ENCODE measurements at places on chromosomes 2 and 18.

DNA sequence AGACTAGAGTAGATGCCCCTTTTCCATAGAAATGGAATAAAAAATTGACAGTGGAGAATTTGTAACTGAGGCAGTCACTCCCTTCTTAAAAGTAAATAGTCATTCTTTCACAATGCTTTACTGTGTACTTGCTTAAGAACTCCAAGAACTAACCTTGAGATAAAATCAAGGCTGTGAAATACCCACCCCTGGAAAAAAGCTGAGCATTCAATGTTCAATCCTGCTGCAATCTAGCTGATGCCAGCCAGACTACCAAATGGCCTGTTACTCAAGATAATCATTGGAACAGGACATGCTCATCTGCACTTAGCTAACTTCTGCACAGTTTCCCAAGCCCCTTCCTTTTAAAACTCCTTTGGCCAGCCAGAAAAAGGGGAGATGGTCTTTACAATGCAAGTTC lies 367.4 kb upstream of the GULP1 start:
- DNase-seq = no peak

DNA sequence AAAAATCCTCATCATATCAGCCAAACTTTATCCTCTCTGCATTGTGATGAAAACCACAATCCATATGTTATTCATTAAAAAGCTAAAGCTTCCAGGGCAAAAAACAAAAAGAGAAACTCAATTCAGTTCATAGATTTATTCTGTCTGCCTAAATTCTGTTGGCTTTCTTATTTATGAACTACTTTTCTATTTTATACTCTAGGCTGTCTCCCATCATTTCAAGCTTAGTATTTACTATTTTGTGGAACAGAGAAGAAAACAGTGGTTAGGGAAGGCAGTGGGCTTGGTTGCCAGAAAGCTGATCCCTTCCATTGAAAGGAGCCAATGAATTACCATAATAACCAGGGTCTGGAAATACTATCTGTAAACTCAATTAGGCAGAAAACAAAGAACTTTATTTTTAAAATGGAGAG lies 71.8 kb downstream of the RAPH1 start:
- no peak for DNase-seq

DNA sequence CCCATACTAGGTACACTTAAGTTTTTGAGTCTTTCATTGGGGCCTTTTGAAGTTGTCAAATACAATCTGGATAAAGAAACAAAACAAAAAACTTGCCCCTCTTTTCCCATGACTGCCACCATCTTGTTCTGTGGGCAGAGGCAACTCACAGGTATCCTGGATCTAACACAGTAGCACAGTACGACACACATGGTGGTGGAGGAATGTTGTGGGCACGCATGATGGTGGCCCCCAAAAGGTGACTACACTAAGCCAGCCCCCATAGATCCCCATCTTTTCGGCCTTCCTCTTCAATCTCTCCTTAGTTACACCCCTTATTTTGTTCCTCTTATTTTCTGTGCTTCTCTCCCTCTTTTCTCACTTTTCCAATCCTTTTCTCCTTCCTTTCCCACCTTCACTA lies 4.5 kb upstream of the STPG4 start:
- no peak for DNase-seq

DNA sequence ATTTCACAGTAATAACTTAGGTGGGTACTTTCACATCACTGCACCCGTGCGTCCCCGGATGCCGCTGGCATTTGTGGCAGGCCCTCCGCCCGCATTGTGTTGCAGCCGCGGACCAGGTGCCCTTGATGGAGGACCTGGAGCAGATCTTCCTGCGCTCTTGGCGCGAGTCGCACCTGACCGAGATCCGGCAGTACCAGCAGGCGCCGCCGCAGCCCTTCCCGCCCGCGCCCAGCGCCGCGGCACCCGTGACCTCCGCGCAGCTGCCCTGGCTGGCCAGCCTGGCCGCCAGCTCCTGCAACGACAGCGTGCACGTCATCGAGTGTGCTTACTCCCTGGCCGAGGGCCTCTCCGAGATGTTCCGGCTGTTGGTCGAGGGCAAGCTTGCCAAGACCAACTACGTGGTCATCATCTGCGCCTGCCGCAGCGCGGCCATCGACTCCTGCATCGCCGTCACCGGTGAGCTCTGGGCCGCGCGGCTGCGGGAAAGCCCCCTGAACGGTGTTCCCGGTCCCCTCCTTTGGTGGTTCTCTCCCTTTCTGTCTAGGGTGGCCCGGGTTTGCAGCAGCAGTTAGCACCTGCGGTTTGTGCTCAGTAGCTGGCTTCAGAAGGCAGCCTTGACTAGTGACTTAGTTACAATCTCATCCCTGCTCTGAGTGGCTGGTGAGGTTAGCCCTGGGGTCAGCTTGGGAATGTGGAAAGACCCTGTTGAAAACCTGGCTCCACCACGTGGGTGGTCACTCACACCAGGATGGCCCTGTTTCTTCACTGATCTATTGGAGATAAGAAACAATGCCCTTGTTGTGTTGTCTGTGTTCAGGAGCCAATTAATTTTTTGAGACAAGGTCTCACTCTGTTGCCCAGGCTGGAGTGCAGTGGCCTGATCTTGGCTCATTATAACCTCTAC lies 59.1 kb downstream of the GREB1 start:
- DNase-seq = no peak

GRCh38 chr18:61064911-61065310 lies 268.3 kb upstream of the CDH20 start:
- DNase-seq = peak; percentile 61

GRCh38 chr2:58448065-58448507 lies 207.0 kb upstream of the FANCL start:
- DNase-seq = peak; percentile 80

Measured in NCI-H748 treated with DMSO at 0.1 percent for 48 hours (cell line).